ENCODE measurements at places on chromosomes 2 and 18.
A peak's percentile ranks its signal among the peaks of the same experiment; 100 is the strongest.

GRCh38 chr18:12886498-12887126, 2.6 kb upstream of the PTPN2 start:
- no peak for DNase-seq

DNA sequence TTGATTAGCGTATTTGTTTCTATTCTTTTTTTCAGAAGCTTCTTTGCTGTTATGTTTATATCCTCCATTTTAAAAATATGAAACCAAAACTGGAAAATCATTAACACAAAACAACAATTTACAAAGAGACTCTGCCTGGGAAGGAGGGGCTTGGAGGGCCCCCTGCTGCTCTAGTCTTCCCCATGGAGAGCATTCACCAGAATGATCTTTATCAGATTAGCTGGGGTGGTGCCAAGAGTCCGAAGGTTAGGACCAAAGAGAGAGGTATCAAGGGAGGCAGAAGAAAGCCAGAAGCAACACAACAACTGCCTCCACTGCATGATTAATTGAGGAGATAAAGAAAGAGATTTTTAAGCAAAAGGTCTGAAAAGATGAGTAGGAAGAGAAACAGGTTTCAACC, 218.6 kb downstream of the IRS1 start:
- DNase-seq: peak; percentile 48

DNA sequence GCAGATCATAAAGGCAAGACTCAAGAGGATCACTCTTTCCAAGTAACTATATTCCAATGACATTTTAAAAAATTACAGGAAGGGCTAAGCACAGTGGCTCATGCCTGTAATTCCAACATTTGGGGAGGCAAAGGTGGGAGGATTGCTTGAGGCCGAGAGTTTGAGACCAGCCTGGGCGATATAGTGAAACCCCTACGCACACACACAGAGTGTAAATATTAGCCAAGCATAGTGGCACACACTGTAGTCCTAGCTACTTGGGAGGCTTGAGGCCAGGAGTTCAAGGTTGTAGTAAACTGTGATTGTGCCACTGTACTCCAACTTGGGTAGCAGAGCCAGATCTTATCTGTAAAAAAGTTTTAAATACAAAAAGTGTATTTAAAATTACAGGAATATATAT, 450.2 kb upstream of the NRP2 start:
- no peak for DNase-seq

GRCh38 chr2:145524836-145525235, 1004.9 kb upstream of the ZEB2 start:
- peak; percentile 53 for DNase-seq

DNA sequence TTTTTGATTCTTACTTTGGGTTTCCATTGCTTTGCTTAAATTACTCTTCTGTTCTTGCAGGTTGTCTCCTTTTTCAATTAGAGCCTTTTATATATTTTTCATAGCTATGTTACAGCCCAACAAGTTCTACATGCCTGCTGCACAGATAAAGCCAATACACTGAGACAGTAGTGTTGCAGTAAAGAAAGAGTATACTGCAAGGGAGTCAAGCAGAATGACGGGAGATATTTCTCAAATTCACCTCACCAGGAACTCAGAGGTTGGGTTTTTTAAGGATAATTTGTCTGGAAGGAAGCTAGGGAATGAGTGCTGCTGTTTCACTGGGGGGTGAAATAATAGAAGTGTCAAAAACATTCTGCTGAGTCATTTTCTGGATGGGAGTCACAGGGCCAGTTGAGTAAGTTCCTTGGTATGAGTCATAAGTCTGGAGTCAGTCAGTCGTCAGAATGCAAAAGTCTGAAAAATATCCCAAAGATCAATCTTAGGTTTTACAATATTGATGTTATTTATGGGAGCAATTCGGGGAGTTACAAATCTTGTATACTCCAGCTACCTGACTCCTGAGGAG, 193.0 kb upstream of the RGPD4 start:
- peak; percentile 87 for DNase-seq

DNA sequence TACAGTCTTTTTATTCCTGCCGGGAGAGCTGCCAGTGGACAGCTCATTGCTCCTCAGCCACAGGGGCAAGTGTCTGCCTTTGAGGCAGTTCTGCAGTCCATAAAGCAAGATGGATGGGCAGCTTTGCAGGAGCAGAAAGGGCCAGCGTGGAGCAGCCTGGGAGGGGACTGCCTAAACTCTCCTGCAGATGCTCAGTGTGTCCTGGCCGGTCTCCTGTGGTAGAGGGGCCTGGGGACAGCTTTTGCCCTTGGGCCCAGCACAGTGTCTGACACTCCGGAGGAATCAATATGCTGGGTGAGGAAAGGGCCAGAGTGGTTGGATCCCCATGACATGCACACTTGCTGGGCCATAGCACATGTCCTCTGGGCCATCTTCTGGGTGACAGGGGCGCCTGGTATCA, 65.7 kb upstream of the DAPL1 start:
- DNase-seq: no peak

GRCh38 chr2:31267437-31268120, 33.6 kb downstream of the EHD3 start:
- no peak for DNase-seq

DNA sequence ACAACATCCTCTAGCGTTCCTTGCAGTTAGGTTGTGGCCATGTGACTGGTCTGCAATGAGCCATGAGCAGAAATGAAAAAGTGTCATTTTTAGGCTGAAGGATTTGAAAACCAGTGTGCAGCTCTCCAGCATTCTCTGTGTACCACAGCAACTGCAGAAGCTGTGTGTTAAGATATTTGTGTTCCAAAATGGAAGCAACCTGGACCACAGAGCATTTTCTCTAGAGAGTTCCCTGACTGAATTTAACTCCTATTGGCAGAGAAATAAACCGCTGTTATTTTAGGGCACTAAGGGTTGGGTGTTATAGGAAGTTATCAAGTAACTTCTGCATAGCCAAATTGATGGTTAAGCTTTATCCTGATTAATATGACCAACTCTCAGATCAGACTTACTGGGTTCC, 257.2 kb upstream of the THUMPD2 start:
- DNase-seq: no peak

DNA sequence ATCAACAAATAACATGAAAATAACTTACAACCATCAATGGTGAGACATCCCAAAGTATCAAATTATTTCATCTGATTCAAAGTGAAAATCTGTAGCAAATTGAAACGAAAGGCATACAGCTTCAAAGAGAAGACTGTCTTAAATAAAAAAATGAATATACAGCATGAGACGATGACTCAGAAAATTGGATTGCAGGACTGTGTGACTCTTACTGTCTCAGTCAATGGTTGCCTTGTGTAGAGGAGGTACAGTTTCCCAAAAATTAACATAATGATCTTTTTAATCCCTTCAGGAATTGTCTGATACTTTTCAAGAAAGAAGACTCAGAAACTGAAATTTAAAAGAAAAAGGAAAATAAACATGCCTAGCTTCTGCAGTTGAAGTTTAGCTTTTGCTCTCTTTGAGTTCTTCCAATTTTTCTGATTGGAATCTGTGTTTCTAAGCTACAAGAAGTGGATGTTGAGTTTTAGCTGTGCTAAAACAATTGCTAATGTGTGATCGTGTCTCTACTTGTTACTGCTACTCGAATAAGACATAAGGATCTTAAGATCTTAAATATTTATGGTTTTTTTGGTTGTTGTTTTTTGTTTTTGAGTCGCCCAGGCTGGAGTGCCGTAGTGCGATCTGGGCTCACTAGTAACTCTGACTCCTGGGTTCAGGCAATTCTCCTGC, 41.1 kb upstream of the EPB41L3 start:
- DNase-seq: no peak

GRCh38 chr2:115913921-115914320, 1471.5 kb downstream of the DPP10 start:
- DNase-seq: no peak

- DNase-seq: no peak
Measured at GRCh38 chr2:15074751-15075700, 442.5 kb downstream of the LRATD1 start.

GRCh38 chr18:79062806-79063205, 6.4 kb upstream of the ATP9B start:
- DNase-seq: no peak

Data from amniotic epithelial cell (primary cell).